ENCODE measurements at places on chromosomes 5 and 9.

DNA sequence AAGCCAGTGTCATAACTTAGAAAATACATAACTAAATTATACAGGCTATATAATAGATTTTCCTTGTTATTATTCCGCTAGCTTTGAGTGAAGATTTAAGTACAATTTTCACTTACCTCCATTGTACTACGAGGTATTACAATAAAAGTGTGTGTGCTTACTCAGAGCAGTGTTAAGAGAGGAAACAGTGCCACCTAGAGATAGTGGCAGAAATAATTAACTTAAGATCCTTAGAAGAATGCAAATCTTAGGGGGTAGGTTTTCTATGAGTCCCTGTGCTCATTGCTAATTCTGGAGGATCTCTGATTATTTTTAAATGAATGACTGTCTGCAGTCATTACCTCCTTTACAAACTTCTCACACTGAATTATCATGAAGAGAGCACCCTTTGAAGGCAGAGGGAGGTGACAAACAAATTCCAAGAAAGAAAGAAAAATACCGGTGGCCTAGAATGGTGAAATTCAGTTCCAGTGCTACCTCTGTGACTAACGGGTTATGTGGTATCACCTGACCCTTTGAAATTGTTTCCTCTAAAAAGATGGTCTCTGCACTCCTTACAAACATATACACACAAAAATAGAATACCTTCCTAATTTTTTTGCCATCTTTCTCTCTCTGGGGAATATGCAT, 379.8 kb downstream of the TRIM36 start:
- DNase-seq, result no peak

DNA sequence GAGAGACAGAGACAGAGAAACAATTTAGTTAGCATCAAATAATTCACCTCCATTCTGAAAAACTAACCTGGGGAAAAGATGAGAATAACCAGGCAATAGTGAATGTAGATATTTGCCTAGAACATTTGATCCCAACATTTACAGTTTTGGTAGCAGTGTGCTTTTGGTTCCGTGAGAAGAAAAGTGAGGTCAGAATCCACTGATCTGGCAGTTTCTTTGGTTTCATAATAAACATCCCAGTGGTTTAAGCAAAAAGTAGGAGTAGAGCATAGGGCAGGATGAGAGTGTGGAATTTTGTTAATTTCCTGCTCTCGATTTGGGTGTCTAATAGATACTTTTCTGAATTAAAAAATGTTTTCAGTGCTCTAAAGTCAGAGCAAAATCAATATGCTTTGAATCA, 887.0 kb downstream of the NR2F1-AS1 start:
- no peak for DNase-seq

DNA sequence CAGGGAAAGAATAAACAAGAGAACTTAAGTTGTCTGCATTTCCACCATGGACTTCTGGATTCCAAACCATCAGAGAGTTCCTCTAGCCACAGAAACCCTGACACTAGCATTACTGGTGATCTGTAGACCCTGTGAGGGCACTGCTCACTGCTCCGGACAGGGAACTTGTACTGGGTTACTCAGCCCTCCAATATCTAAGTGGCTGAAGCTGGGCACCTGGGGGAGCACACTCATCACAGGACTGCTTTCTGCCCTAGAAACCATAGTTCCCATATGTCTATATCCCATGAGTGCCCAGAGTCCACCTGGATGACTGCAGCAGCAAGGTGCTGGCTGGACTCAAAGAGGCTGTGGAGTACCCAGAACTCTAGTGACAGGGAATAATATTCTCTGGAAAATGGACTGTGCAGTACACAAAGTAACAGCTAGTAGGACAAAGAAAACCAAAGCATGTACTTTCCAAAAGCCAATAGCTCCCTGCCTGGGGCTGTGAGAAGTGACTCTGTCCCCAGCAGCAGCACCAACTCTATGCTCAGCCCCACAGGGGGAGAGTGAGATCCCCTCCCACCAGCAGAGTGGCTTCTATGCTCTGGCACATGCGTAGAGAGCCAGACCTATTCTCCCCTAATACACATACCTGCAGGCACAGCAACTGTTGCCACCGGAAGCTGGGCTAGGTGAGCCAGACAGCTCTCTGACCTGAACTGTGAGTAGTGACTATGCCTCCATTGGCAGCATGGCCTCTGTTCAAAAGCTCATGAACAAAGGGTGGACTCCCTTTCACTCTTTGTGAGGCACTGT, 472.9 kb upstream of the FTMT start:
- no peak for DNase-seq

GRCh38 chr5:94545870-94546625, 72.4 kb downstream of the KIAA0825 start:
- DNase-seq, result no peak

GRCh38 chr5:66669862-66670195, 73.6 kb downstream of the MAST4 start:
- DNase-seq, result no peak

GRCh38 chr5:55540024-55540423, 5.3 kb upstream of the PLPP1 start:
- DNase-seq, result no peak

DNA sequence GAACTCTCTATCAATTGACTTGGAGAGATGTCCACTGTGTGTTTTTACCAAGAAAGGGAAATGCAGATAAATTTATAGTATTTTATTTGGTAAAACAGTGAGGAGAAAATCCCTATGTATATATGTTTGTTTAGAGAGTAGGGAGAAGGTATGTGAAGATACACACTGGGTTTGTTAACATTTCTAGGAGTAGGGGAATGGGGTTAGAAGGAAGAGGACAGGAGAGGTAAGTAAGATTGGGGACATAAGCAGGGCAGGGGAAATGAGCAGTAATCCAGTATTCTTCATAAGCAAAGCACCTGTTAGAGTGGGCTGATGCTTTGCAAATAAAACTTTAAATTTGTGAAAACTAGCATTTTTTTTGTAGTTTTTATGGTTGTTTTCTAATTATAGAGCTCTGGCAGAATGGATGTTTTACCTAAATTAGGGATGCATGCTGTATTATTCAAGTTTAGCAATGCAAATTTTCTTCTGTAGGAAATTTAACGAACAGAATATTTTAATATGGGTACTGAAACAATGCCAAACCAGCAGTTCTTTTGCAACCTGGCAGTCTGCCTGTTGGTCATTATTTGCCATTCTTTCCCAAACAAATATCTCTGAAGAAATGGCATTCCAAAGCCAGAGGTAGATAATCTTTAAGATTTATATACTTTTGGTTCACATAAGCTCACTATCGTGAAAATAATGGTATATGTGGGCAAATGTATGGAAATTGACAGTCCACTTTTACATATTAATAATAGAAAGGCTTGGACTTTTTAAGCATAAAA, 19.4 kb upstream of the DCP2 start:
- no peak for DNase-seq

DNA sequence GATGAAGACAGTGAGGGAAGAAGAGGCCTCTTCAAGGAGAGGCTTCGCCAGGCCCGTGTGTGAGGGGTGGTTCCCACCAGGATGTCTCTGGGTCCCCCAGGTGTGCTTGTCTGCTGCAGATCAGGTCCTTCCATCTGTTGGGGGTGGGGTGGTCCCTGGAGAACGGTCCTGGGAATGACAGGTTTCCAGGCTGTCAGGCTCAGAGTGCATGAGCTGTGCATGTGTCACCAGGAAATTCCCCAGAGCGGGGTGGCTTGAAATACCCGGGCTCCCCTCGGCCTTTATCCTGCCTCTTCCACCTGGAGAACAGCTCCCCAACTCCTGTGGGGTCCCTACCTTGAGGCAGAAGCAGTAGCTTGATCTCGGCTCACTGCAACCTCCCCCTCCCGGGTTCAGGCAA, 118.8 kb downstream of the GAPVD1 start:
- DNase-seq, result no peak

DNA sequence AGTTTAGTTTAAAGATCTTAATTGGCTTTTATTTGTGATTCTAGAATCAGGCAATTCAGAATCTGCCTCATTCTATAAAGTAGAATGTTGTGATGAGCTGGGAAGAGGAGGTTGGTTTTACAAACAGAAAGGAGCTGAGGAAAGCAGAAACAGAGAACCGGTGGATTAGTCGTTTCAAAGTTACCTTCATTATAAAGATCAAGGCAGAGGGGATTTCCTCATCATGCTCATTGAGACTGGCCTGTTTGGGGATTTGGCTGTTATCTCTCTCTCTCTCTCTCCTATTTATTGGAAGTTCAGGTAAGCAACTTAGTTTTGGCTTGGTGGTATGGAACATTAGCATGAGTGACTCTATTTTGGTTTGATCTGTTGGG, 134.0 kb downstream of the GCNT1 start:
- DNase-seq, result no peak

DNA sequence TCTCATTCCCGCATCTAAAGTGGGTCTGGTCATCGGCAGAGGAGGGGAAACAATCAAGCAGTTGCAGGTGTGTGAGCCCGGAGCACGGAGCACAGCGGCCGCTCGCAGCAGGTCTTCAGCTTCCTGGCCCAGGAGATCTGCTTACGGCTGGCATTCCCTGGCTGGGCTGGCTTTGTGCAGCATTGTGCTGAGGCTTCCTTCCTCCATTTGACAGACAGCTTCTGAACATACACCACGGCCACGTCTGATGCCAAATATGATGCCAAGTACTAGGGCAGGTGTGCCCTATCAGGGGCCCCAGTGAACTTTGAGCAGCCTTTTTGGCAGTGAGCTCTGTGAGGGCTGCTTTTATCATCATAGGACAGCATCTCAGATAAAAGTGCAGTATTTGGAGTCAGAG, 37.1 kb downstream of the FUBP3 start:
- DNase-seq, result no peak

DNA sequence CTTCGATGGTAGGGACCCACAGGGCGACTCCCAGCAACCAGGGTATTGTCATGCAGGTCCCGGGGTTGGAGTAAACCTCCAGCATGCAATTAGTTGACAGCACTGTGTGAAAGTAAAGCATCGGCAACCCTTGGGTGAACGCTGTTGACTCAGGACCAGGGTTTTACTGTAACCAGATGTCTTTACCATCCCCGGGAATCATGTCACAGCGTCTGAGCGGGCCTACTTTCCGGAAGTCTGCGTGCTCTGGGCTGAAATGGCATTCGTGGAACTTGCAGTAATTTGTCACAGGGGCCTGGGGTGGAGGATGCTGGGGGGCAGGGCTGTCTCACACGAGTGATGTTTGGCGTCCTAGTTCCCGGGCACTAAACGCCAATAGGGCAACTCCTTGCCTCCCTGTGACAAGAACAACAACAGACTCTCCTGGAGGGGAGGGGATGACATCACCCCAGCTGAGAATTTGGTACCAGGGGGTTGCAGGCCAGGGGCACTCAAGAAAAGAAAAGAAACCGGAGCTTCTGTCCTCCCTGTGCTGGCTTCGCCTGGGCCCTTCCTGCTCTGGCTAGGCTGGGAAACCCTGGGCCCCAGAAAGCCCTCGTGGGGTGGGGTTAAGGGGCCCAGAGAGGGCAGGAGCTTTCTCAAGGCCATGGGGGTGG, 10.1 kb upstream of the UBAC1 start:
- no peak for DNase-seq

DNA sequence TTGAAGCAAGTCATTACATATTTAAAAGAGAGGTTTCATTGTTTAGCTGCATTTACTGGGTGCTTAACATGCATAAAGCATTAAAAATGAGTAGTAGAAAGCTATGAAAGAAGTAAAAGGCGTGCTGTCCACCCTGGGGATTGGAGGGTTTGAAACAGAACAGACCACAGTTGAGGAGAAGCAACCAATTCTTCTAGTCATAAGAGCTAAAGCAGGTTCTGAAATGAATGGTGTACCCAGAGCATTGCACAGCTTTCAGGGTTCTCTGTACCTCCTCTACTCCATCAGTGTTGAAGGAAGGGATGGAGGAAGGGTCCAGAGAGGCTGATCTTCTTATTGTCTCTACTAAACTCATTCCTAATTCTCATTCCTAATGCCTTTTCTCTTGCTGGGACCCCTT, 68.9 kb downstream of the SH3RF2 start:
- no peak for DNase-seq

DNA sequence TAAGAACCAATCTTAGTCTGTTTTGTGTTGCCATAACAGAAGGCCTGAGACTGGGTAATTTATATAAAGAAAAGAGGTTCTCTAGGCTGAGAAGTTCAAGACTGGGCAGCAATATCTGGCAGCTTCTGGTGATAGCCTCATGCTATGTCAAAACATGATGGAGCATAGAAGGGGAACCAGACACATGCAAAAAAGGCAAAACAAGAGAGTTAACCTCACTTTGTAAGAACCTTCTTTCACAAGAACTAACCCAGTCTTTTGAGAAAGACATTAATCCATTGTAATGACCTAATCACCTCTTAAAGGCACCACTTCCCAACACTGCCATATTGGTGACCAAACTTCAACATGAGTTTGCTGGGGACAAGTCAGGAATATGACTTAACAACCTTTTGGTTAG, 37.3 kb downstream of the FSD1L start:
- no peak for DNase-seq

- DNase-seq, result no peak
Observed at GRCh38 chr5:106121972-106122605, 1548.6 kb downstream of the EFNA5 start.

DNA sequence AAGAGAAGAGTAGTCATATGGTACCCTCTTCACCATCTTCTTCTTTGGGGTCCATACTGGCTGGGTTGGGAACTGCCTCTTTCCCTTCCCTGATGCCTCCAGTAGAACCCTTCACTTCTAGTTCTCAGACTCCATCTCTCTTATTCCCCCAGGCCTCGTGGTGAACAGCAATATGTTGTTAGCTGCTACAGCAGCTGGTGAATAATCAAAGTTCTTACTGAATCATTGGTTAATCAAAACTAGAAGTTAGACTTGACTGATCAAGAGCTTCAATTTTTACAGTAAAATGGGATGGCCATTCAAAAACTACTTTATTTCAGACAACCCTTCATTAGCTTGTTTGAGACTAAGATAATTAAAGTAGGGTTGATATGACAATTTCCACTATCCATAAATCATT, 190.9 kb upstream of the GNA14 start:
- no peak for DNase-seq

GRCh38 chr5:32027093-32027716, 146.9 kb downstream of the GOLPH3 start:
- no peak for DNase-seq

GRCh38 chr5:446883-447263, 3.9 kb downstream of the EXOC3 start:
- no peak for DNase-seq

GRCh38 chr5:63916786-63917185, 45.5 kb downstream of the HTR1A start:
- no peak for DNase-seq

- no peak for DNase-seq
Observed at GRCh38 chr5:132344775-132345514, 24.6 kb upstream of the SLC22A5 start.

DNA sequence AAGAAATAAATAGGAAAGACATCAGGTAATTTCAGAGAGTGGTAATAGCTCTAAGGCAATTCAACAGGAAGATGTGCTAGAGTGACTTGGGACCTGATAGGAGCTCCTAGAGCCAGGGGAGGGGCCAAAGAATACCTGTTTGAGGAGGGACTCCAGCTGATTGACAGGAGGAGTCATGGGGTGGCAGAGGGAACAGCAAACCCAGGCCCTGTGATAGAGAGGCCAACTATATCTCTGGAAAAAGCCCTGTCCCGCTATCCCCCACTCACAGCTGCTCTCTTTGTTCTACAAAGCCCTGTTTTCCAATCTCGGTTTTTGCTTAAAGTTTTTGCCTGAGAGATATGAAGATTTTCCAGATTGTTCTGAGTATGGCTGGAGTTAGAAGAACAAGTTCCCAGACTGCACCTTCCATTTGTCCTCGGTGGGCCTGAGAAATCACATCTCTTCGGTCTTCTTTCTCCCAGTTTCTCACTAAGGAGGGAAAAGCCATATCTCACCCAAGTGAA, 9.0 kb upstream of the NSD1 start:
- DNase-seq, result no peak

Measured in esophagus squamous epithelium (tissue), 5 donors.